ENCODE measurements at places on chromosomes 11 and 22.

- no peak for DNase-seq
Measured at GRCh38 chr22:49042066-49042465, 785.6 kb downstream of the BRD1 start.

DNA sequence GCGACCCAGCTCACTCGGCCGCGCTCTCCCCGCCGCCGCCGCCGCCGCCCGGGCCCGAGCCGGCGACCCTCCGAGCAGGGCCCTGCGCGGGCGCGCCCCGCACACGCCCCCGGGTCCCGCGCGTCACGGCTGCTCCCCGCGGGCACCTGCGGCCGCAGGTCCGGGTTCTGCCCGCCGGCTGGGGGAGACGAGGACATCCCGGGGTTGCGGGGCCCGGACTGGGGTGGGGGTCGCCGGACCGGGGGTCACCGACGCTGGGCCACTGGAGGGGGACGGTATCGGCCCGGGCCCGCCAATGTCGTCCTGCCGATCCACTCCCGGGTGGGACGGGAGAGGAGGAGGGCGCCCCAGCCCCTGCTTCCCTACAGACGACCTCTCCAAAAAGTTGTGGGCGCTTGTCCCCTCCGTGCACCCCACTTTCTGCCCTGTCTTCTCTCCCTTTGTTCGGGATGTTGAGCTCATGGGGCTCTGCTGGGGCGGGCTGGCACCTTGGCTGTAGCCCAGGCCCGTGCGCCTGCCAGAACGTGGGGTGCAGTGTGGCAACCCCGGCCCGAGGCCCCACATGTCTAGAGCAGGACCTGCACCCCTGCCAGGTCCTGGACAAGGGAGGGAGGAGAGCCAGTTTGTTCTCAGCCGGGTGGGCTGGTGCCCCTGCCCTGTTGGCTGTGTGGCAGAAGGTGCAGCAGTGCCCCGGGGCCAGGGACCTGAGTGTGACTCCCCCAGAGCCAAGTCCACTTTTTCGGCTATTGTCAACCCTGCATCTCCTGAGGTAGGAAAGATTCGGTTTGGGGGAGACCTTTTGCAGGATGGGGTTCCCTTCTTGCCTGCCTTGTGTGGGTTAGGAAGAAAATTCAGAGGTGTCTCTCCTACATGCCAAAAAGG is 40.2 kb upstream of the CELSR1 start:
- peak; percentile 35 for DNase-seq

GRCh38 chr11:123704341-123704740 is 37.1 kb downstream of the ZNF202 start:
- no peak for DNase-seq

DNA sequence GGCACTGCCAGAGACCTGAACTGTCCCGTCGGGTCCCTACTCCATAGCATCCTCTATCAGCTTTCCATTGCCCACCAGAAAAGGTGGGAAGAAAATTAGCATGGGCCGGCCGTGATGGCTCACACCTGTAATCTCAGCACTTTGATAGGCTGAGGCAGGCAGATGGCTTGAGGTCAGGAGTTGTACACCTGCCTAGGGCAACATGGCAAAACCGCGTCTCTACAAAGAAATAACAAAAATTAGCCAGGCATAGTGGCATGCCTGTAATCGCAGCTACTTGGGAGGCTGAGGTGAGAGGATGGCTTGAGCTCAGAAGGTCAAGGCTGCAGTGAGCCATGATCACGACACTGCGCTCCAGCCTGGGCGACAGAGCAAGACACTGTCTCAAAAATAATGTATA is 3.5 kb downstream of the SLC25A18 start:
- DNase-seq, result no peak

- DNase-seq, result peak; percentile 95
Measured at GRCh38 chr11:116772443-116773202, at the start of gene BUD13. TSS of gene BUD13 (minus strand) at chr11:116772987. CDS start at chr11:116772964, 23 bp downstream.

- peak; percentile 19 for DNase-seq
Measured at GRCh38 chr11:84686716-84687115, 940.4 kb downstream of the DLG2 start.

GRCh38 chr11:32259641-32260081 is 168.8 kb downstream of the RCN1 start:
- peak; percentile 9 for DNase-seq

GRCh38 chr22:25881210-25881755 is 139.3 kb downstream of the MYO18B start:
- DNase-seq, result no peak

DNA sequence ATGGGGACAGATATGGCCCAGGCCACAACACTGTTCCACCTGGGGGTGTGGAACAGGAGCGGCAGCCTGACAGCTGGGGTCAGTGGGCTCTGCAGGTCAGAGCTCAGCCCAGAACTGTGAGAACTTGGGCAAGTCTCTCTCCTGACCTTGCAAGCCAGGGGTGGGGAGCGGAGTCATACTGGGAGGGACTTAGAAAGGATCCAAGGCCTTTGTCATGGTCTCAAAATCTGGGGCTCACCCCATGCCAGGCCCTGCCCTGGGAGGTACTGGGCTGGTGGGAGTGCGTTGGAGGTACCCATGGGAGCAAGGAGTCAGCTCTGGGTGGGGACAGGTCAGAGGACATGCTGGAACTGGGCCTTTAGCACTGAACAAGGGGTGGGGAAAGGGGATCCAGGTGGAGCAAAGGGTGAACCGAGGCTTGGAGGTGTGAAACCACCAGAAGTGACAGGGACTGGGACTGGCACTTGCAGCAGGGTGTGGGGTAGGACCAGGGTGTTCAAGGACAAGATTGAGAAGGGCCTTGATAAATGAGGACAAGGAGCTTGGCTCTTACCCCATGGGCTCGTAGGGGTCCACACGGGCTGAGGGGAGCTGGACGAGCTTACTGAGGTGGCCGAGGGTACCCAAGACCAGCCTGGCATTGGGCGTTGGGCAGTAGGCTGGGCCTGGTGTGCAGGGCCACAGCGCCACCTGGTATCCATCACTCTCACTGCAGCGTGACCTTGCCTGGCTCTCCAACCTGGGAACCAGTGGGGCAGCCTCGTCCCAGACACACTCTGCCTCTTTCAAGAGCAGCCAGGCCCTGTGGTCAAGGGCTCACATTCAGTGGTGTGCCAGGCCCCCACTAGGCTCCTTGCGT is 7.4 kb upstream of the PMM1 start:
- peak; percentile 66 for DNase-seq

DNA sequence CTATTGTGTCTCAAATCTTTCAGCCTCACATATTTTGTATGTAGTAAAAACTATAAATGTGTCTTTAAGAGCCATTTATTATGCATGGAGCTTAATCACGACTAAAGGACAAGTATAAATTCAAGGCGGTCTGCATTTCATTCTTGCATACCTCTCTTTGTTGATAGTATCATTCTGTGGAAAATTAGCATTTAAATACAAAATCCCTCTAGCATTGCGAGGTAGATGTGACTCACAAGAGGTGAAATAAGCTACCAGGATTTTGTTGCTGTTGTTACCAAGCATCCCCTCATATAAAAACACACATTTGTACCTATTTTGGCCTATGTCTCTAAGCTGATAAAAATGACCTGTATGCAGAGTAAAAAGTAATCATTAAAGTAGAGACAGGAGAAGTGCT is 537.4 kb upstream of the LUZP2 start:
- DNase-seq, result no peak

DNA sequence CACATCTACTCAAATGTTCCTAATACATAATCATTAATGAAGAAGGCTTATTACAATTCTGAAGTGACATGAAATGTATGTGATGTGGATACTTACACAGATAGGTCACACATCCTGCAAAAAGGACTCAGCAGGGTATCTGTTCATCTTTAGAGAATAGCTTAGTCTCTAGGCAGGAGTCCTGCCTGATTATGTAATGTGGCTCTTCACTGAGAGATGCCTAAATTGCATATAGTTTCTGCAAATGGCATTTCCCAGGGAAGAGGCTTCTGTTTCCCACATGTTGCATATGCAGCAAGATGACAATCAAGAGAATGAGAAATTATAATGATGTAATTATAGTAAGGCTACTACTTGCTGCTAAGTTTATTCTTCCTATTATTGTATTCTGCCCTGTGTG is 58.8 kb upstream of the SLC36A4 start:
- DNase-seq, result no peak

DNA sequence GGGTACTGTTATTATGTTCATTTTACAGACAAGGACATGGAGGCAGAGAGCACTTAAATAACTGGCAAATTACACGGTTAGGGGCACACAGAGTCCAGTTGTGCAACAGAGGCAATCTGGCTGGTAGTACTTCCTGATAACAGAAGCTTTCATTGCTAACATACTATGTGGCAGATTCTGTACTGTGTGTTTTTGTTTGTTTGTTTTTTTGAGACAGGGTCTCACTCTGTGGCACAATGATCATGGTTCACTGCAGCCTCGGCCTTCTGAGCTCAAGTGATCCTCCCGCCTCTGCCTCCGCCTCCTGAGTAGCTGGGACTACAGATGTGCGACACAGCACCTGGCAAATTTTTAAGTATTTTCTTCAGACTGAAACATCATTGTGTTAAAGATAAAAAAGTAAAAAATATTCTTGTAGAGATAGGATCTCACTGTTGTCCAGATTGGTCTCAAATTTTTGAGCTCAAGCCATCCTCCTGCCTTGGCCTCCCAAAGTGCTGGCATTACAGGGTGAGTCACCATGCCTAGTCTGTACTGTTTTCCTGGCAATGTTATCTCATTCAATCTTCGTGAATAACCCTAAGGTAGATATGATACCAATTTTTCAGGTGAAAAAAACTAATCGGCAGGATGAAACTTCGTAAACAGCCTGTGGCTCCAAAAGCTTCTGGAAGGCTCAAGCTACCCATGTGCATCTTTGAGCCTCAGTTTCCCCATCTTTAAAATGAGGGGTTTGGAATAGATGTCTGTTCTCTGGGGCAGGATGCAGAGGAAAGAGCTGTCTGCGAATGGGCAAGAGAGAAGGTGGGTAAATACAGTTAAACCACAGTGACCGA is 921 bp upstream of the NUCB2 start:
- DNase-seq, result peak; percentile 91

DNA sequence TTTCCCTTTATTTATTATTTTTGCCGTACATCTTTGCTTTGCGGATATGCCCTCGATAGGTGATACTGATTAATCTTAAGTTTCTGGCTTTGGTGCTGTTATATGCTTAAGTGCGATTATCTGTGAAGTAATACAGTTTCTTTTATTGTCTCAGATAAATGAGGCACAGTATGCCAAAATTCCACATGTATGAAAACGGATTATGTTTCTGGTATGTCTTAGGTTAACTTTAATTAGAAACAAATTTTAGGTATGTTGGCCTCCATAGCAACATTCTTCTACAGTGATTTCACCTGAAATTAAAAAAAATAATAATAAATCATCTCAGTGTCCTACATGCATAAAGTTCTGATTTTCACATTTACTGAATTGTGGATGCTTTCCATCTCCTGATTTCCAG is 119.2 kb downstream of the ARHGAP42 start:
- DNase-seq, result no peak

DNA sequence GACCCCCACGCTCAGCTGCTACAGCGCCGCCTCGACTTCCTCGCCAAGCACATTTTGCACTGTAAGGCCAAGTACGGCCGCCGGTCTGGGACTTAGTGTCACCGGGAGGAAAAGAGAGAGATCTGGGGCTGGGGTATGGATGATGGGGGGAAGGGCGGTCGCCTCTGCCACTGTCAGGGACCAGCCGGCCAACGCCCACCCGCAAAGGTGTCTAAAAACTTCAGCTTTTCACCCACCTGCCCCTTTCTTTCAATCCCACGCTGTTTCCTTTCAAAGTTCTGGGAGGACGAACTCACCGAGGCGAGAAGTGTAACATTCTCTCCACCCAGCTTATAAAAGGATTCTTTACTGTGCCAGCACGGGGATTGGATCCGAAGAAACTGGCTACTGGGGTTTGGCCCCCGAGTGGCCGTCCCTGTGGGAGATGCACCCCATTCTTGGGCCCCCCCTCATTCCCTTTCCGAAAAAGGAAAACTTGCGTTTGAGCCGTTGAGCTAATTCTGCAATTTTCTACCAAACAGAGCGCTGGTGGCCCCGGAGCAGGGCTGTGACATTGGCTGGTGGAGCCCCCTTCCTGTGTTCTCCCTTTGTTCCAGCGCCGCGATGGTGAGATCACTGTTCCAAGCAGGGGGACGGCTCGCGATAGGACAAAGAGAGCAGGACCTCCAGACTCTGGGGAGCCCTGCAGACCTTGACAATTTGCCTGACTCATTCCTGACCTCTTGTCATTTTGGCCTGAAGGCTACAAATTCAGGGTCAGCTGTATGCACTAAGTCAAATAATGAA is 1.8 kb downstream of the FJX1 start:
- DNase-seq, result no peak

DNA sequence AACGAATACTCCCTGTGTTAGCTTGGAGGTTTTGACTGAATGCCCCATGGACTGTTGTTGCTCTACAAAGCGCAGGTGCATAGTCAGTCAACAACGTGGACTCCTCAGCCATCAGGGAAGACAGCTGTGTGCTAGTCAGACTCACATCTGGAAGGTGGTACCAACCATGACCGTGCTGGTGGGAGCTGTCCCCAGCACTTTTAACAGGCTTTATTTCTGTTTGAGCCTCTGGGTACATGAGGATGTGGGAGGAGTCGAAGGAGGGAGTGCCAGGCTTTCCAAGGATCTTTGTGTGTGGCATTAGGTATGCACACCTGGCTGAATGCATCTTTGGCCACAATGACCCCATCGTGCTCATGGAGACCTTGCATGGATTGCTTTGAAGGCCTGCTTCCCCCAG is 6.6 kb downstream of the RASSF10 start:
- DNase-seq, result no peak

DNA sequence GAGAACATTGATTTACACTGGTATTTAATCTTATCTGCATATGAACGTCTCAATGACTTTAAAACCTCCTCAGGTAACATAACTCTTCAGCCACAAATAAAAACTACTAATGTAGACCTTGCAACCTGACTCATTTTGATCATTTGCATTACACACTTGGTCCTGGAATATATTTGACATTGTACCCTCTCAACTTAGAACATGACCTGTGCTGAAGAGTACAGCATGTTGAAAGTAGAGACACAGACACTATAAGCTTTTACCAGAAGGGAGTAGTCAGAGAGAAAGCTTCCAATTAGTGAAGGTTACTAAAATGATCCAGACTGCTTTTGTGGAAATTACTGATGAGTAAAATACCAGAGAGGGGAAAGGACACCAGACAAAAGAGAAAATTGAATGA is 390.6 kb upstream of the ANO3 start:
- DNase-seq, result no peak

DNA sequence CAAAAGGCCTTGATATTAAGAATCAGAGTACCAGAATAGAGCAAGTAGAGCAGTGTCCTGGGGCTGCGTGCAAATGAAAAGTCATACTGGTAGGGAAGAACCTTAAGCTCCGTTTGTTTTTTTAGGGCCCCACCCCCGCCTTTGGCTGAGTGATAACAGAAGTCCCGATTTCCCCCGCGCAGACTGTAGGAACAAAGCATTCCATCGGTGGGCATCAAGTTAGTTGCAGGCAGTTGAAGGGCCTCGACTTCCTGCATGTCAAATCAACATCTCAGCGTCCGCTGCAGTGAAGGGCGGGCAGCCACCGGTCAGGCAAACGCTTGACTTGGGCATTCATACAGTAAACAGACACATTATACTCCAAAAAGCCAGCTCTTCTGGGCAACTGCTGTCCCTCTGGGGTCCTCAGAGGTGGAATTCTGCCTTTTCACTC is 11.7 kb downstream of the LRP4 start:
- DNase-seq, result no peak

- DNase-seq, result no peak
Measured at GRCh38 chr11:126588630-126589491, 233.4 kb downstream of the ST3GAL4 start.

Measured in NB4 (cell line).